ENCODE measurements at places on chromosomes 13 and 19. TPM values are rescaled to one million over a fixed set of nuclear protein-coding genes. Genes with fewer than 3 reads are reported as not detected.

The PRTN3 gene
- not detected for total RNA-seq

GRCh38 chr19:43765109-43765876, 10.5 kb upstream of the SMG9 start:
- H3K4me3 ChIP-seq: peak overlapping the region; percentile 52
- H3K36me3 ChIP-seq: peaks cover 55% of the 10 kb centered on the region
- peak overlapping the region; percentile 94 for H3K27ac ChIP-seq

GRCh38 chr13:66547685-66548084, 682.5 kb downstream of the PCDH9 start:
- H3K27me3 ChIP-seq: no peaks in the 10 kb centered on the region
- no peak overlapping the region for H3K27ac ChIP-seq
- H3K4me1 ChIP-seq: no peaks in the 10 kb centered on the region
- no peaks in the 10 kb centered on the region for H3K36me3 ChIP-seq

DNA sequence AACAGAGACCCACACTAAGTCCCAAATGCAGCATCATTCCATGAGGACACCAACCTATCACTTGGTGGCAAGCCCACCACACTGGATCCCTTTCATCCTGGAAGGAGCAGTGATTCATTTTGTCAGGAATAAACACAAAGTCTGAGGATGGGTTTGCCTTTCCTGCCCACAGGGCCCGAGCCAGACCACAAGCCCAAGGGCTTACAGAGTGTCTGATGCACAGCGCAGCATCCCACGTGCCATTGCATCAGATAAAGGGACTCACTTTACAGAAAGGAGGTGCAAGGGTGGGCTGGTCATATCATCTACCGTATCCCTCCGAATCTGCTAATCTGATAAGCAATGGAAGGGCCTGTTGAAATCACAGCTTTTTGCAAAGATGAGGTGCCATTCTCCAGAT, 12.2 kb upstream of the KCTD15 start:
- no peak for DNase-seq
- no peak overlapping the region for H3K4me3 ChIP-seq
- peaks cover 31% of the 10 kb centered on the region for H3K27me3 ChIP-seq
- no peaks in the 10 kb centered on the region for H3K36me3 ChIP-seq
- no peak overlapping the region for H3K27ac ChIP-seq

DNA sequence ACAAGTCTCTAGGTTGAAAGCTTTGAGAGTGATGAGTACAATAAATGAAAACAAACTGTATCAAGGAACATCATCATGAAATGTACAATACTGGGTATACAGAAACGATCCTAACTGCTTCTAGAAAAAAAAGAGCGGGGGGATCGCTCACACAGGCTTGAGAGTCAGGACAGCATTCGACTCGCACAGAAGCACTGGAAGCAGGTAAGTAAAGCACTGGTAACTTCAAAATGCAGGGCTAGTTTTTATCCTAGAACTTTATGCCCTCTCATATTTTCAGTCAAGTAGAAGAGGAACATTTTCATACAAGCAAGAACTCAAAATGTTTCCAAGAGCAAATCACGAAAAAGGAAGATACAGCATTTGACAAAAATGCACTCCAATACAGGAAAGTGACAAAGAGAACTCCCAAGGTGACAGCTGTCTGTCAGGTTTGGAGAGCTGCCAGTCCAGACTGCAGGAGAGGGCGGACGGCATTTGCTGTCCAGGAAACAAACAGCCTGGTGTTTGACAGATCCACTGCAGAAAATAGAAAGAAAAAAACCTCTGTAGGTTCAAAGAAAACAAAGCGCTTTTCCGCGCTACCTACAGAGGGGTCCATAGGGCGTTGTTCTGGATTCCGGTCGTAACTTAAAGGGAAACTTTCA, 58.2 kb upstream of the XPO4 start:
- peaks cover 4% of the 10 kb centered on the region for H3K4me1 ChIP-seq
- peaks cover 31% of the 10 kb centered on the region for H3K27me3 ChIP-seq
- no peak overlapping the region for H3K4me3 ChIP-seq
- no peaks in the 10 kb centered on the region for H3K36me3 ChIP-seq
